ENCODE measurements at places on chromosomes 3 and 15. TPM values are rescaled to one million over a fixed set of nuclear protein-coding genes. Genes with fewer than 3 reads are reported as not detected.

DNA sequence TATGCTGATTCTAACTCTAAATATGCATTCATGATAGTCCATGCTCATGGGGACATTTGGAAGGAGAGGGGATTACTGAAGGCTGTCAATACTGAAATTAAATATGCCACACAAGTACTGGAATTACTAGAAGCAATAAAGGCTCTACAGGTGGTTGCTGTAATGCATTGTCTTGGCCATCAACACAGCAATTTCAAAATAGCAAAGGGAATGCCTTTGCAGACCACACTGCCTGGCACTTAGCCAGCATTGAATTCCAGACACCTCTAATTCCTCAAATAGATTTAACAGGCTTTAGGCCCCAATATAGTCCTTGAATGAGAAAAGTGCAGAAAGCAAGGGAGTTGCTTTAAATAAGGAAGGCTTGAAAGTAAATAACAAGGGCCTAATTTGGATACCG is 115.8 kb upstream of the PLCL2 start:
- no peak for DNase-seq

GRCh38 chr3:68207327-68207726 is 552.9 kb upstream of the SUCLG2 start:
- DNase-seq = no peak

SAXO2 gene
- 2.8 TPM for total RNA-seq

TGM4 gene
- not detected for total RNA-seq

DNA sequence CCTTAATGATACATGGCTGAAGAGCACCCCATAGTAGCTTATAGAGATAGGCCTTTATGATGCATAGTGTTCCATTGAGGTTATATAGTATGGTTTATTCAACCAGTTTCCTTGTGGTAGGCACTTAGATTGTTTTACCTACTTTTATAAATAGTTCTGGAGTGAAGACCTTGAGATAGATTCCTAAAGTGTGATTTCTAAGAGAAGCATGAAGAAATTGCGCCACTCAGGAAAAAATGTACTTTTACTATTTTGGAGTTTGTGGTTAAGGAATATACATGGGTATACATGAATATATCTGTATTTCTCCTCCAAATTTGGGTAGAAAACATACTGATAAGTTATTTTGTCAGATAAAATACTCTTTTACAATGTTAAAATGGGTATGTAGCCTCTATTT is 70.5 kb downstream of the CHD2 start:
- no peak for DNase-seq

DNA sequence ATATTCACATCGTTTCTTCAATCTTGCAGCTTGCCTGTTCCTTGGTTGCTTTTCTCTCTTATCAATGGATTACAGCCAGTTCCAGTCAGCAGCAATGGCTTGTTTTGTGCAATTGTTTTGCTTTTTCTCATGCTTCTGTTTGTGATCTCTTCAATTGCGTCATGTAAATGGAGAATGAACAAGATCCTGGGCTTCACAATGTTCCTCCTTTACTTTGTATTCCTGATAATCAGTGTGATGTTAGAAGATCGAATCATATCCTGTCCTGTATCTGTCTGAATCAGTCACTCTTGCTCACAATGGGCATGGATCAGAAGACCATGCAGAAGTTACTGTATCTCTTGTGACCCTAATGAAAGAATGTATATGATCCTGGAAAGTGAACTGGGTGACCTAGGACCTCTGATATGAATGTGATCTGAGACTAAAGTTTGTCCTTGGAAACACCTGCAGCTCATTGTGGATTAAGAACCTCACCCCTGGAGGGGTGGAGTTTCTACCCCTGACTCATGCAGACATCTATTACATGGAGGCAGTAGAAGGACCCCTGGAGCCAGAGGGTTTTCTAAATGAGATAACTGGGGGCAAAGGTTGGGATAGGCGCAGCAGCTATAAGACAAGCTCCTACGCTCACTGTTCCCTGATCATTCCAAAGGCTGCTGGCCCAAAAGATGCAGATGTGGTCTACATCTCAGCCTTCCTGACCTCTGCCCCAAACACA is 32.2 kb downstream of the SLC24A1 start:
- no peak for DNase-seq

DNA sequence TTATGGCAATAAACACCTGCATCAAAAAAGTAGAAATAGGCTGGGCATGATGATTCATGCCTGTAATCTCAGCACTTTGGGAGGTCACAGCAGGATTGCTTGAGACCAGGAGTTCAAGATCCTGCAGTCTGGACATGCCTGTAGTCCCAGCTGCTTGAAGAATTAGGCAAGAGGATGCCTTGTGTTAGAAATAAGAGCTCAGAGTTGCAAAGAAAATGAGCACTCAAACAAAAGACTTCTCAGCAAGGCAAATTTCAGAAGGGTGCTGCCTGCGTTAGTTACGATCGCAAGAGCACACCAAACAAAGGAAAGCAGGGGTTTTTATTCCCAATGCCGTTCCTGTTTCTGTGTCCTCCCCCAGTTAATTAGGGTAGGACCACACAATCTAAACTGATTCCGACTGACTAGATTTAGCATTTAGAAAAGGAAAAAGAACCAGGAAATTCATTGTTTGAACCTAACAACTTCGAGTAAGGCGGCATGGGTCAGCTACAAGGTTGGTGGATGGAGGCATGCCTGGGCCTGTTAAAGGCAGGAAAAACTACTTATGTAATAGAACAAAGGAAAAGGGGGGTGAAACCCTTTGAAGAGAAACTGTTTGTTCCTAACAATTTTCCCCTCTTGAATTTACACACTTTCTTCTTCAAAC is 55.5 kb downstream of the DLG1 start:
- no peak for DNase-seq

NXPE3 gene
- 20.9 TPM for total RNA-seq

Measured in activated CD8-positive, alpha-beta T cell treated with anti-CD3 and anti-CD28 coated beads for 36 hours (primary cell).